Lung microvascular endothelial cell (primary cell): ENCODE measurements at places on chromosomes 5 and 9. TPM values are rescaled to one million over a fixed set of nuclear protein-coding genes. Genes with fewer than 3 reads are reported as not detected.
A peak's percentile ranks its signal among the peaks of the same experiment; 100 is the strongest.

- no peak for DNase-seq
Observed at GRCh38 chr5:170190436-170191134, 42.2 kb upstream of the C5orf58 start.

- DNase-seq: no peak
Observed at GRCh38 chr5:172892713-172893112, 58.7 kb downstream of the ERGIC1 start.

- DNase-seq: peak; percentile 86
Observed at GRCh38 chr5:153816870-153817269, 221.8 kb downstream of the FAM114A2 start.

Gene NUDT2
- total RNA-seq: 30.9 and 38.3 TPM in 2 replicates

DNA sequence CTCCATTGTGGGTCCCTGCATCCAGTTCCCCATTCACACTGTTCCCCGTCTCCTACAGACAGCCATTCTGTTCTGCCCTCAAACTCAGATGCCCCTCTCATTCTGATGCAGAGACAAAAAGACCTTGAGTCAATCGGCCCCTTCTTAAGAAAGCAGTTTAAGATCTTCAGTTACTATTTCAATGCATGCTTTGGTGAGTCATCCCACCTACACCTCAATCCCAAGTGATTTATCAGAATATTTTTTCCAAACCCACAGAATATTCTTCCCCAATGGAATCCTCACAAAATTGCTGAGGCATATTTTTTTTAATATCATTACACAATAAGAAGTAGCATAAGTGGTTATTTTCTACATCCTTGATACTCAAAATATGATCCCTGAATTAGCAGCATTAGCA is 92.4 kb upstream of the SLC1A1 start:
- DNase-seq: no peak
